ENCODE measurements at places on chromosomes 12 and 14.

DNA sequence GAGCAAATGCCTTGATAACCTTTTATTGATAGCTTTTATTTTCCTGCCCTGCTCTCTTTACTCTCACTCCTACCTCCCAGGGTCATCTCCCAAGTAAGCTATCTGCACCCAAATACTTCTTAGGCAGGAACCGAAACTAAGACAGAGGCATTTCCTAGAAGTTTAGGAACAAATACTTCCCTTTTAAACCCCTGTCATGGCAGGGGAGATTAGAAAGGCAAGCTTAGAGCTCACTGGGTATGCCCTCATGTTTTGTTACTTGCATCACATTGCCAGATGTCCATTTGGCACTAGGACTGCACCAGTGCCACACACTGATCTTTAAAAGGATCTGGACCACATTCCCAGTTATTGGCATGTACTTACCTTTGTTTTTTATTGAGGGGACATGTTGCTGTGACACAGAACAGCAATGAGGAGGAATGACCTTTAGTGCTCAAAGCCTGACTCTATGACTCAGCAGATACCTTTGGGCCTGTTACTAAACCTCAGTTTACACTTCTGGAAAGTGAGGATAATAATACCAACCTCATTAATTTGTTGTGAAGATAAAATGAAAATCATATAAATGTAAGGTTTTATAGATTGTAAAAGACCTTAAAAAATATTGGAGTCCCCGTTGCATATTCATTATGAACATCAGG, 40.9 kb upstream of the MBIP start:
- DNase-seq, result no peak

DNA sequence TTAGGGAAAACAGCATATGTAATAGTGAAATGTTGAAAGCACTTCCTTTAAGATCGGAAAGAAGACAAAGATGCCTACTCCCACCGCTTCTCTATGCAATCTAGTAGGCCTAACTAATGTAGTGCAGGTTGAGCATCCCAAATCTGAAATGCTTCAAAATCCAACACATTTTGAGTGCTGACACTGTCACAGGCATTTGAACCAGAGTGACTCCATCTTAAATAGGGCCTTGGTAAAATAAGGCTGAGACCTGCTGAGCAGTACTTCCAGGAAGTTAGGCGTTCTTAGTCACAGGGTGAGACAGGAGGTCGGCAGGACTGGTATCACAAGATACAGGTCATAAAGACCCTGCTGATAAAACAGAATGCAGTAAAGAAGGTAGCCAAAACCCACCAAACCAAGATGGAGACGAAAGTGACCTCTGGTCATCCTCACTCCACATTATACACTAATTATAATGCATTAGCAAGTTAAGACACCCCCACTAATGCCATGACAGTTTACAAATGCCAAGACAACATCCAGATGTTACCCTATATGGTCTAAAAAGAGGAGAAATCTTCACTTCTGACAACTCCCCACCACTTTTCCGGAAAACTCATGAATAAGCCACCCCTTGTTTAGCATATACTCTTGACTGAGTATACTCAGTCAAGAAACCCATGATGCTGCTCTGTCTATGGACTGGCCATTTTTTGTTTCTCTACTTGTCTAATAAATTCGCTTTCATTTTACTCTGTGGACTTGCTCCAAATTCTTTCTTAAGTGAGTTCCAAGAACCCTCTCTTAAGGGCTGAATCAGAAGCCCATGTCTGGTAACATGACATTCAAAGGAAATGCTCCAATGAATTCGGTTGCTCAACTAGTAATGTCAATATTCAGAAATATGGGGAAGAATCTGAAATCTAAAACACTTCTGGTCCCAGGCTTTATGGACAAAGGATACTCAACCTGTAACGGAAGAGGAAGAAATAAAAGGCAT, 47.1 kb upstream of the MTERF2 start:
- no peak for DNase-seq

GRCh38 chr14:66085665-66086064, 400.5 kb upstream of the CCDC196 start:
- no peak for DNase-seq

- DNase-seq, result no peak
These were observed 680 bp downstream of the NECAP1 start for GRCh38 chr12:8082808-8083100.

DNA sequence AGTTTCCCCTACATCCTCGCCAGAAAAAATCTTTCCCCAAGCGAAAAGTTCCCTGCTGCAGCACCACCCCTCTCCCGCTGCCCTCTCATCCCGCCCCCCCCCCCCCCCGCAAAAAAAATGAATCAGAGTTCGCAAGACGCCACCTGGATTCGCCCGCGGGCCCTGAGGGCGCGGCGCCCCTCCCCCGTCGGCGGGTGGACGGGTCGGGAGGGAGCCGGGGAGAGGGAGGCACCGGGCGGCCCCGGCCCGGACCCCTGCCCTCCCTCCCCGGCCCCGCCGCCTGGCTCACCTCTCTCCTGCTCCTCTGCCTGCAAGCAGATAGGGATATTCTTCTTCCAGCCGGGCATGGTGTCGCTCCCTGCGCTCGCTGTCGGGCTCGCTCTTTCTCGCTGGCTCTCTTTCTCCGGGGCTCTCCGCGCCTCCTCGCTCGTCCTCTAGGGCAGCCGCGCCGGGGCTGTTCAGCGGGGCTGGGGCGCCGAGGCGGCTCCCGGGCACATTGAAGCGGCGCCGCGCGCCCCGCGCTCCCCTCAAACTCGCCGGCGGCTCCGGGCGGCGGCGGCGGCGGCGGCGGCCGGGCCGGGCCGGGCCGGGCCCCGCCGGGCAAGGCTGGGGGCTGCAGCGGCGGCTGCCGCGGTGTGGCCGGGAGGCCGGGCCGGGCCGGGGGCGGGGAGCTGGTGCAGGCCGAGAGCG, 200.3 kb upstream of the CAND1 start:
- DNase-seq, result no peak

DNA sequence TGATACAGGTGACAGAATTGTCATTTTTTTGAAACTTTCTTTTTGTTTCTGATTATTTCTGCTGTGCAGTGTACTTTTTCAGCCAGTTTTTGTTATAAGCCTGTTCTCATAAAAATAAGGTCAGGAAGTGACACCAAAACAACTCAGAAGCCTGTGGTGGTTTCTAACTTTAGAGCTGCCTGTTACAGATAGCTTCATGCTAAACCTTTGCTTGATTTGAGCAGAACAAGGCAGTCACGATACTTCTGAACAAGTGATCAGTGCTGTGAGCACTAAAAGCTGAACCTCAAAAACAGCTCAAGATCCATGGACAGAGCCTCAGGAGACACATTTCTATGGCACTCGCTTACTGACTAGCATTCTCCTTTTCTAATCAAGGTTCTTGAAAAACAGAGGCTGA, 82.0 kb downstream of the PRKCH start:
- no peak for DNase-seq

GRCh38 chr14:31414190-31414833, 6.0 kb downstream of the HEATR5A start:
- no peak for DNase-seq

DNA sequence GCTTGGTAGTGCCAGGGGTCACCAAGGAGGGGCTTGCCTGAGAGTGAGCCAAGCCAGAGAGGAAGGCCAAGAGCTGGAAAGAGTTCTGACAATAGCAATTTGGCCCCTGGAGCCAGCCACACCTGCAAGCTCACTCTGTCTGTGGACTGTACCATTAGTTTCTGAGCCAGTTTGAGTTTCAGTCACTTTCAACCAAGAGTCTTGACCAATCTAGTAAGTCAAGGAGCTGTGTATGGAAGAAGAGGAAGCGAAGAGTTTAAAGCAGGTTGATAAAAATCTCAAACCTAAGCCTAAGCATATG, 38.5 kb downstream of the NT5DC3 start:
- DNase-seq, result no peak

GRCh38 chr12:100566887-100567637, 6.4 kb upstream of the GAS2L3 start:
- DNase-seq, result no peak

GRCh38 chr14:64870160-64870559, 9.5 kb downstream of the SPTB start:
- DNase-seq, result no peak

DNA sequence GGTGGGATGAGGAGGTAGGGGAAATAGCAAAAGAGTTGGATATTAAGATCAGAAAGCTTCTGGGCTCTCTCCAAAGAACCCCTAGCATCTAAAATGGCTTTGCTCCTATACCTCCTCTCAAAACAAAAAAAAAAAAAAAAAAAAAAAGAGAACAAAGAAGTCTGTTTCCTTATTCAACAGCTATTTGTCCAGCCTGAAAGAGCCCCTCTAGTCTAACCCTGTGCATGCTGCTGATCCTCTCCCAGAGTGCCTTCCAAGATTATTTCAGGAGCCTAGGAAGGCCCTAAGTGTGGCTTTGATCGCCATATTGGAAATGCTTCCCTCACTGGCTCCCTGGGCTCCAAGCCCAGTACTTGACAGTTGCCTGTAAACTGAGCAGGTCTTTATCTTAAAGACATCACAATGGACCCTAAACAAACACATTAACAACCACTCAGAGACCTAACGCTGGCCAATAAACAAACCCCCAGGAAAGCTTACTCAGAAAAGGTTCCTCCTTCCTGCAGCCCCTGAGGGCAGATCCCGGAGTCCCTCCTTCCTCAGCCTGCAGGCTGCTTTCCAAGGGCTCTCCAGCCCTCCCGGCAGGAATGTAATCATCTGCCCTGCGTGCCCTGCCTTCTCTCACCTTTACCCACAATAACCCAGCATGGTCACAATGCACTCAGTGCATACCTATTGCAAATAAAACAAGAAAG, 17.4 kb upstream of the COL2A1 start:
- DNase-seq, result peak; percentile 62

- DNase-seq, result no peak
These were observed 6.6 kb downstream of the FGF6 start for GRCh38 chr12:4438834-4439596.

GRCh38 chr12:5456906-5457305, 25.0 kb downstream of the NTF3 start:
- no peak for DNase-seq

DNA sequence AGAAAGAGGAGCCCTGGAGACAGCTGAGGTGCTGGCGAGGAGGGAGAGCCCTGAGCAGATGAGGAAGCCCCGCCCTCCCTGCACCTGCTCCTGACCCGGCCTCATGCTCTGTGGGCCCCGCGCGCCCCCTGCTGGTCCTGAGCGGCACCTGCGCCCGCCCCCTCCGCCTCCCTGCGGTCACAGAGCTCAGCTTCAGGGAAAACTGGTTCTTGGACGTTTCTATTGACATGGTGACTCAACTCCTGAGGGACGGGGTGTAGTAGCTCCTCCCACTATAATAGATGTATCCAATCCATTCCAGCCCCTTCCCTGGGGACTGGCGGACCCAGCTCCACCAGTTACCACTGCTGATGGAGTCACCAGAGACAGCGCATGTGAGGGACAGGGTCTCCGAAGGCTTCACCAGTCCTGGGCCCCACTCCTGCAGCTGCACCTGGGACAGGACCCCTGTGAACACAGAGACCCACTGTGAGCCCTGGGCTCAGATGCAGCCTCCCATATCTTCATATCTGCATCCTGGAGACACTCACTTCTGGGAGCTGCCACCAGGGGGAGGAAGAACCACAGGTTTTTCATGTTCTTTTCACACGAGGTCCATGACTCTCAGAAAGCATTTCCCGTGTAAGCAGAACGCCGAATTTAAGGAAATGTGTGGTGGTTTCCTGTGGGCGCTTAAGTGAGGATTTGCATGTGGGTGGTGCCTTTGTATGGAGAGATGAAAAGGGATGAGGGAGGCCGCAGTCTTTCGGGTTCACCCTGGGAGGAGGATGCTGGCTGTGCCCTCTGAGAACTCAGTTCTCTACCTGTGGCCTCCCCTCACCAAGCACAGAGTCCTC, 1346.4 kb downstream of the TMEM121 start:
- DNase-seq, result peak; percentile 72

DNA sequence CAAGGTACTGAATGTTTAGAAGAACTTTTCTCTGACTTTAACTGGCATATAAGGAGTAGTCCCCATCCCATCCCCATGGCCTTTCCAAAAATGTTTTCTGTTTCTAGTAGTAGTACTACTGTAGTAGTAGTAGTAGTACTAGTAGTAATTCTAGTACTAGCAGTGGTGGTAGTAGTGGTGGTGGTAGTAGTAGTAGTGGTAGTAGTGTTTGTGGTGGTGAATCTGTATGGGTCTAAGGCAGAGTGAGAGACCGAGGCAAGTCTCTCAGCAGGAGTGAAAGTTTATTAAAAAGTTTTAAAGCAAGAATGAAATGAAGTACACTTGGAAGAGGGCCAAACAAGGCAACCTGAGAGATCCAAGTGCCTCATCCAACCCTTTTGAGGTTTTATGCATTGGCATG, 58.6 kb downstream of the FOXN4 start:
- no peak for DNase-seq

- no peak for DNase-seq
These were observed 192.0 kb upstream of the HMGA2 start for GRCh38 chr12:65632131-65632855.

DNA sequence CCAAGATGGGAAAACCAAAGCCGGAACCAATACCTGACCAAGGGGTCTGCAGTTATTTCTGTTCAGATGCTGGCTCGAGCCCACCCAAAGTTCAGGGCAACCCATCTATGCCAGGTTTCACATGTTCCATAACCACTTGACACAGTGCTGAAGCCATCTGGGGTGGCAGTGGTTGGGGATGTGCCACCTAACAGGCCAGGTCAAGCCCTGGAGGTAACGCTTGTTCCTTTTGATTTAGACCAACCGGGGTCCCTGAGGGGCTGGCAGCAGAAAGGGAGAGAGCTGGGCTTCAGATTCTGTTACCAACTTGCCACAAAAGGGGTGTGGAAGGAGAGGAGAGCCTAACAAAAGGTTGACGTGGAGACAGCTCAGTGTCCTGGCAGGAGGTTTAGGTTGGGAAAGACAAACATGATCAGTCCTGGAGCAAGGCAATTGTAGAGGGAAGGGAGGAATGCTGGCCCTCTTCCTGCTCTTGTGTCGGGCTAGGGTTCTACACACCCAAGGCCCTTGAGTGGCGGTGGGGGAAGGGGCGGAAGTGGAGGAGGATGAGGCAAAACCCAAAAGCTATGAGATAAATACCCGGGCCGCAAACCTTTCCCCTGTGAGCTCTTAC, 31.9 kb downstream of the CACNA2D4 start:
- no peak for DNase-seq

DNA sequence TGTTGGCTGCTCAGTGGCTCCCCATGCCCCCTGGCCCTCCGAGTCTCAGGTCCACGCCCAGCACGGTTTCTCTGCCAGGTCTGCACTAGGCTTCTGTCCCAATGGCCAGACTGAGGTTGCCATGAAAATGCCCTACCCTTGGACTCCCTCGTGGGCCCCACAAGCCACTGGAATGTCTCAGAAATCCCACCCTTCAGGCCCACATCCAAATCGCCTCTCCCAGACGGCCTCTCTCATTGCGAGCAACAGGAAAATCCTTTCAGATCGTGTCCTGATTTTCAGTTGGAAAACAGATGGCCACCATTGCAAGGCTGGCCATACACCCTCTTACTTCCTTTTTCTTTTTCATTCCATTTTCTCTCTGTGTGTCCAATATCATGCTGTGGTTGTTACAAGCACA, 77.3 kb downstream of the IRF2BPL start:
- no peak for DNase-seq

- no peak for DNase-seq
These were observed 363.1 kb upstream of the OR4E1 start for GRCh38 chr14:22036541-22037239.

DNA sequence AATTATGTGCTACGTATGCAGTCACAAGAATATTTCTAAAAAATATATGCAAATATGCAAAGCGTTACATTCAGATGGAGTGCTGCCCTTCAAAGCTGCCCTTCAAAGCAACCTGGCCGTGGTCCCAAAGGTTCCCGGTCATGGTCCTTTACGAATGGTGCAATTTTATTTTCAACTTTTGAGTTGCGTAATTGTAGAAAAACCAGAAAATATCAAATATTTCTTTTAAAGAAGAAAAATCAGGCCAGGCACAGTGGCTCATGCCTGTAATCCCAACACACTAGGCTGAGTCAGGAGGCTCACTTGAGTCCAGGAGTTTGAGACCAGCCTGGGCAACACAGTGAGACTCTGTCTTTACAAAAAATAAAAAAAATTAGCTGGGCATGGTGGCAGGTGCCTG, 21.4 kb downstream of the CLSTN3 start:
- no peak for DNase-seq
